CD8-positive, alpha-beta memory T cell (primary cell): ENCODE measurements at places on chromosomes 1 and 21. TPM values are rescaled to one million over a fixed set of nuclear protein-coding genes. Genes with fewer than 3 reads are reported as not detected.

- no peak for DNase-seq
These were observed 12.5 kb downstream of the NVL start for GRCh38 chr1:224317383-224318045.

- DNase-seq, result no peak
These were observed 11.1 kb downstream of the ADGRL2 start for GRCh38 chr1:81811757-81812371.

DNA sequence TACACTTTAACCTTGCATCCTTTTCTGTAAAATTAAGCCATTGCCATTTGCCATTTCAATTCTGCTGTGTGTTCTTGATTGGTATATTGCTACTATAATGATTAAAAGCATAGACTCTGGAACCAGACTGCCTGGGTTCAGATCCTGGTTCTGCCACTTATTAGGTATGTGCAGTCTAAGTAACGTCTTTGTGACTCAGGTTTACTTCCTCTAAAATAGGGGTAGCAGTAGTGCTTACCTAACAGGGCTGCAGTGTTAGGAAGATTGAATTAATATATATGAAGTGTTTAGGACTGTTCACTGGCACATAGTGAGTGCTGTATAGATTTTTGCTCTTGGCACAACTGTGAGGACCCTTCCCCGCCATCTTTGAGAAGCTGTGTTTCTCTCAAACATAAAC lies 4.4 kb downstream of the CDC42 start:
- DNase-seq, result no peak

Gene OR2W3
- not detected for total RNA-seq
